ENCODE measurements at places on chromosomes 1 and 21.

GRCh38 chr21:44792702-44793591, 8.7 kb downstream of the UBE2G2 start:
- DNase-seq = peak; percentile 31

- DNase-seq = no peak
Observed at GRCh38 chr21:17730782-17731181, 88.4 kb downstream of the C21orf91 start.

DNA sequence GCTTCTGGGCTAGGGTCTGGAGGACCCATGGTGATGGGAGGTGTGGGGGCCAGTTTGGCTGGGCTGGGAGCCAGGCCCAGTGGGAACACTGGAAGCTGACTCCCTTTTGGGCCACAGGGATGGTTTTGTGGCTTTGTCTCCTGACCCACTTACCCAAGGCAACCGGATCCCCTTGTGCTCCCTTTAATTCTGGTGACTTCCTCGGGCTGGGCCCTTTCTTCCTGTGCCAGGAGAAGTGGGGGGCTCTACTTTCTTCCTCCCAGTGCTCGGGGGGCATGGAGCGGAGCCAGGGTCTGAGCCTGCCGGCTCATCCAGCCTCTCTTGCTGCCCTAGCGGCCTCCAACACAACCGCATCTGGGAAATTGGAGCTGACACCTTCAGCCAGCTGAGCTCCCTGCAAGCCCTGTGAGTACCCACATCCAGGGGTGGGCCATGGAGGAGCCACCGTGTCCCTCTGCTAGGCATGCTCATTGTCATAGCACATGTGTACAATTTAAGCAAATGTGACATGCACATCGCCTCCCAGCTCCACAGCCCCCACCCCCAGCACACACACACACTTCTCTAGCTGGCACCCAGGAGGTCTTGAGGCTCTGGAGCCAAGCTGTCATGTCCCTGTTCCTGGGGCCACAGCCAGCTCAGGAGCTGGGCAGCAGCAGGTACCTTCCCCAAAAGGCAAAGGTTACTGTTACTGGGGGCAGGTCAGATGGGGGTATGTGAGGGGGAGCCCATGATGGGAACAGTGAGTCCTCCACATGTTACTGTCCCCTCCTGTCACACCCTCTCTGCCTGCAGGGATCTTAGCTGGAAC, 35.0 kb downstream of the UBE2T start:
- DNase-seq = no peak

DNA sequence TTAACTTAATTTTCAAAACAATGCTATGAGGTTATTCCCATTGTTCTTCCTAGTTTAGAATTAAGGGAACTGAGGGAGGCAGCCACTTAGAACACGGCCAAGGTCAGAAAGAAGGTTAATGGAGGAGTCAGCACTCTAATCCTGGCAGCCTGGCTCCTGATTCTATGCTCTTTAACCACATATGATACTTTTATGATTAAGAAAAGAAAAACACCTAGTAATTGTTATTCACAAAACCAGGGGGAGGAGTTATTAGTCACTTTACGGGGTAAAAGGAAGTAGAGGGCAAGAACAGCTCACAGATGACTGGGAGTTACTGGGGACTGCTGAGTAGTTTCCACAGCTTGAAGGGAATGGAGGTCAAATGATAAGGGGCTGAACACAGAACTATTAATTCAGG, 38.6 kb downstream of the GADD45A start:
- no peak for DNase-seq

- no peak for DNase-seq
Observed at GRCh38 chr21:33522297-33522952, 19.5 kb downstream of the GART start.

GRCh38 chr1:222654849-222655248, 37.0 kb downstream of the MIA3 start:
- no peak for DNase-seq

DNA sequence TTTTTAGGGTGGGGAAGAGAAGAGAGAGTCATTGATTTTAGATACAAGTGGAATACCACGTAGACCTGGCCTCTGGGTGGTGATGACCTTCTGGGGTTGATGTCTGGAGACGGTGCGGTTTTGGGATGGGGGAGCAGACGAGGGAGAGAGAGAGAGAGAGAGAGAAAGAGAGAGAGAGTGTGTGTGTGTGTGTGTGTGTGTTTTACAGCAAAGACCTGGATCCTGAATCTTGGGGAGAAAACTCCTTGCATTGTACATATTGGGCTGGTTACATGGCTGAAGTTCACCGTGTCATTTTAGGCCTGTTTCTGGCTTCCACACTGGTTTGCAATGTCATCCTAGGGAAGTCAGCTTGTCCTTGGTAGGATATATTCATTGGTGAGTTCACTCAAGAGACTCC, 89.0 kb downstream of the GALNT2 start:
- no peak for DNase-seq

DNA sequence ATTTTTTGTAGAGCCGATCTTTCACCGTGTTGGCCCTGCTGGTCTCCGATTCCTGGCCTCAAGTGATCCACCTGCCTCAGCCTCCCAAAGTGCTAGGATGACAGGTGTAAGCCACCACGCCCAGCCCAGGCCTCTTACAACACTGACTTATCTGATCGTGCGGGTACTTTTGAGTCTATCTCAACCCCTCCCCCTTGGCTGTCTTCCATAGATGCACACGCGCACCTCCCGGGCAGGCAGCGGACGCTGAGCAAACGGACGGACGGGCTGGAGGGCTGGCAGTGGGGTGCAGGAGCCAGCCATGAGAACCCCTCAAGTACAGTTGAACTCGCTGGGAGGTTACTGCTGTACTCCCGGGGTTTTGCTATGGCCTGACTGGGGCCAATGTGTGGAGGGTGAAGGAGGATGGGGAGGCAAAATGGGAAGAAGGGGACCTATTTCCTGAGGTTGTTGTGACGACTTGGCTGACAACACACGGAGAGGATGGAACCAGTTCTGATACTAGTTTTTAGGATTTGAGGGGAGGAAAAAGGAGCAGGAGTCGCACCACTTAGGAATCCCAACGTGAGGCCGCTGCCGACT, 959 bp downstream of the CD58 start:
- peak; percentile 18 for DNase-seq
